ENCODE measurements at places on chromosomes 16 and 17. TPM values are rescaled to one million over a fixed set of nuclear protein-coding genes. Genes with fewer than 3 reads are reported as not detected.
A peak's percentile ranks its signal among the peaks of the same experiment; 100 is the strongest.

Gene CNP
- 30.6 TPM for total RNA-seq

DNA sequence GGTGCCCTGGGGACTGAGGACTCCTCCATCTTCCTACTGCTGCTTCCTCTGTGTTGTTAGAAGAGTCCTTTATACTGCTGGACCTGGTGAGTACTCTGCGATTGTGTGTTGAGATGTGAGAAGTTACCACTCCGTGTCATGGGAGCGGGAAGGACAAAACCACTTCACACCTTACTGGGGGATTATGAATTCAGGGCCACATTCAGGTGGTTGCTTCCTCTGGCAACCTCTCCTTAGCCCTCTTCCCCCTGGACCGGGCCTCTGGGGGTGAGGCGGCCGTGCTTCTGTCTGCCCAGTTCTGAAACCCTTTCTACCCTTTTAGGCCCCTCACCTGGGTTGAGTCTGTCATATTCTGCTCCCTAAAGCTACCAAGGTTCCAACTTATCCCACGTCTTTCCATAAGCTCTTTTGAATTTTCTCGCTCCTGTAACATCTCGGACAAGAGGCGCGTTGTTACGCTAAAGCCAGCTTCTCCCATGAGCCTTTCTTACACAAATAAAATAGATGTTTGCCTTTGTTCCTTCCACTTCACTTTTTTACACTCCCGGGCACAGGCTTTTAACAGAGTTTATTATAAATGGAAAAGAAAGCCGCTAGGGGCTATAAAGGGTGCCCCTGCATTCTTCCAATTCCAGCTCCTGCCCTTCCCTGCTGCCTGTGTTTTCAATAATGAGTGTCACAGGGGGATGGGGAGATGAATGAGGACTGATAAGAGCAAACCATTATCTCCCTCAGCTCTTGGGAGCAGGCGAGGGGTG, 20.7 kb upstream of the CDH13 start:
- no peak for DNase-seq

Gene CD300LB
- not detected for total RNA-seq

- no peak for DNase-seq
These were observed 11.2 kb downstream of the CORO6 start for GRCh38 chr17:29611351-29612093.

- DNase-seq, result no peak
These were observed 32.4 kb upstream of the JPH3 start for GRCh38 chr16:87569601-87570571.

Gene UMOD
- not detected for total RNA-seq

GRCh38 chr16:55832773-55833691, at the start of gene CES1:
Gene CES1, minus strand, starts transcription at chr16:55833096. Its CDS starts 41 bp downstream, at chr16:55833055.
- no peak for DNase-seq

DNA sequence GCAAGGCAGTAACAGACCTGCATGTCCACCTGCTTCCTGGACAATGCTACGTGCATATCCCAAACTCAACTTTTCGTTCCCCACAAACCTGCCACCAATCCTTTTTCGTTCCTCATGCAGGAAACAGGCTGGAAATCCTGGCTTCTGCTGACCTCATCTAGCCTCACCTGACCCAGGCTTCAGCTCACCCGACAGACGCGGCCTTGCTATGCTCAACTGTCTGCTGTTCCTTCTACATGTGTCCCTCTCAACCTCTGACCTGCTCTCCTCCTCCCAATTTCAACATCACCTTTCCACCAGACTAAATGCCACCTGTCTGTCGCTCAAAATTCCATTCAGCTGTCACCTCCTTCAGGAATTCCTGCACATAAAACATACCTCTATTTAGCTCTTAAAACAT, 44.5 kb downstream of the XPO6 start:
- DNase-seq, result no peak

Gene IGSF6
- 0.69 TPM for total RNA-seq

Gene CA5A
- not detected for total RNA-seq

GRCh38 chr17:35170968-35171771, 23.0 kb downstream of the SLC35G3 start:
- DNase-seq, result peak; percentile 66

Gene TMEM204
- 196 TPM for total RNA-seq

DNA sequence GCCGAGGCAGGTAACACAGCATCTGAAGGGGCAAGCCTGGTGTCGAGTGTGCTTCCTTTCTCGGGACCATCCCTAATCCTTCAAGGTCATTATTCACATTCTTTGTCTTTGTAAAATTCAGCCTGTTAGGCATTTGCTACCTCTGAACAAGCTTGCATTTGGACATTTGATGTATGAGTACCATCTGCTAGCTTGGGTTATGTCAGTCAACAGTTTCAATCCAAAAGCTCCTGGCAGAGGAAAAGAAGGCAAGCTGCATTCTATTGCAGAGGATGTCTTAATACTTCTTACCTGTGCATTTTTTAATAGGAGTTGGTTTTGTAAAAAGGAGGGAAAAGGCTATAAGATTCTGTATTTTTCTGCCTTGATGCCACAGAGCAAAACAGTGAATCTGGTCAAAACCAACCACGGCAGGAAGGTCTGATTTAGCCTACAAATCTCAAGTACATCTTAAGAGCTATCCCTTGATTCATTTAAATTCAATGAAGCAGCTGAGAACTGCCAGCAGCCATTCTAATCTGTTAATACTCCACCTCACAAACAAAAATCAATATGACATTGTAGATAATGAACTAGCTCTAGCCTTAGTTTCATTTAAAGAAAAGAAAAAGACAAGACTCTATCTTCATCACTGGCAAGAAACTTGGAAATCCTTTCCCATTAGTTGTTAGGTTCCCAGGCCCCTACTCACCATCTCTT, 39.0 kb downstream of the TEX2 start:
- no peak for DNase-seq

Gene MMP15
- 0.36 TPM for total RNA-seq

- DNase-seq, result no peak
These were observed 137.5 kb downstream of the NTN1 start for GRCh38 chr17:9158544-9159452.

- DNase-seq, result no peak
These were observed 14.2 kb upstream of the IL21R start for GRCh38 chr16:27387724-27388123.

- no peak for DNase-seq
These were observed 112.1 kb downstream of the UTP18 start for GRCh38 chr17:51372345-51373004.

DNA sequence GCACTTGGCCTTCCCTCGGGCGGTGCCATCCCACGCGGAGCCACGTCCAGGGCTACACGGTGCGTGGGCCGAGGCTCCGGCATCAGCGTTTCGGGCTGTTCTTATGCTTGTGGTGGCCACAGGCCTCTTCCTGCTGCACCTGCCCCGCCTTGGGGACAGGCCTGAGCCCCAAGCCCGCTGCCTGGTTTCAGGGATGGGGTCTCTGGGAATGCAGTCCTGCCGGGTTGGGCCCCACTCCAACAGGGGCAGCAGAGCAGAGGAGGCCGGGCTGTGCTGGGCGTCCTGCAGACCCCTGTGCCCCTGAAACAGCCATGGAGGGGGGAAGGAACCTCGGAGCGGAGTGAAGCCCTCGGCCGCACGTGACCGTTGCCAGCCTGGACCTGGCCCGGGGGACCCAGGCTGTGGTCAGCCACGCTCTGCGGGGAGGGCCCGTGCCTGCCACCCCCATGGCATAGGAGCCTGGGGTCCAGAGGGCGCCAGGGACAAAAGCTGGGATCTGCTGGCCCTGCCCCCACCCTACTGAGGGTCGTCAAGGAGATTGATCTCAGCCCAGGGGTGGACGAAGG, 453 bp upstream of the WFIKKN1 start:
- no peak for DNase-seq

DNA sequence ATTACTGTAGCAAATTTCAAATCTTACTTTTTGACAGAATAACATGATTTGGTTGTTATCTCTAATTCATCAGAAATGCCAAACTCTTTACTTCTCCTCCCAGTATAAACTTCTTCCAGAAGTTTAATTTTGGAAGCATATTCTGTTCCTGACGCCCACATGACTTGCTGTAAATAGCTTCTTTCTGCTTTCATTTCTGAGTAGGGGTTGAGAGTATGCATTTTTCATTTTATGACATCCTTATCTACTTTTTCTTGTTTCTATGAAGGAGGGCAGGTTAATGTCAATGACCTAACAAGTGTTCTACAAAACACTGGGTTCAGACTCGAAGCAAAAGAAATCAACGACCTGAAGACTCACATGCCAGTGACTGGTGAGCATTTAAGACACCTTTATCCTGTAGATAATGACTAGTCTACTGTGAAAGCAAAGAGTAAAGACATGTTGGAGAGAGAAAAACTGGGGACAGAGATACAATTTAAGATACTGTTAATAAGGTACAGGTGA, 36.5 kb upstream of the EFCAB3 start:
- no peak for DNase-seq

- DNase-seq, result no peak
These were observed 94.6 kb upstream of the SMIM36 start for GRCh38 chr17:55605705-55606487.

DNA sequence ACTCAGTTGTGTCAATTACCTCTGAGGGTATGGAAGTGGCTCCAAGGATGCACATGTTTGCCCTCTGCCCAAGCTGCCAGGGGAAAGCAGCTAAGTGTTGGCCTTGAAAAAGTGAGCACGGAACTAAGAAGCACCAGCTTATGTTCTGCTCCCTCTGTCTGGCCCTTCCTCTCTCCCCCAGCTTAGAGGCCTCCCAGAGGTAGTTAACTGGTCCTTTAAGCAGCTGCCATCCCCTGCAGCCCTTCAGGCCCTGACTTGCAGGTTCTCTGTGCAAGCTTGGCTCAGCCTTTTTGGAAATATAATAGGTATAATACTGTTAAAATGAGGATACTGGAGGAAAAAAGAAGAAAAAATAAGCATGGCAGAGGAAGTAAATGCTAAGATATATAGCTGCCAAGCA, 7.0 kb upstream of the UBE2Z start:
- DNase-seq, result no peak

DNA sequence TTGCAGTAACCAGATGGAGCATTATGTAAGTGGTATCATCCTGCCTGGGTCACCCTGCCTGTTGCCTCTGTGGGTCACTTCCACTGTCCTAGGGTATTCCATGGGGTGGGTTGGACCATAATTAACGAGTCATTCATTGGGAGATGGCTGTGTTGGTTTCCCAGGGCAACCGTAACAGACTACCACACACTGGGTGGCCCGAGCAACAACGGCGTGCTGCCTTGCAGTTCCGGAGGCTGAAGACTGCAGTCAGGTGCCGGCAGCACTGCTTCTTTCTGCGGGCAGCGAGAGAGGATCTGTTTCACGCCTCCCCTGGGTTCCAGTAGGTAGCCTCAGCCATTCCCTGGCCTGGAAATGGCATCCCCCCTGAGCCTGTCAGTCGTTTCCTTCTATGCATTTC, 28.9 kb upstream of the CMIP start:
- DNase-seq, result no peak

GRCh38 chr16:53041320-53042051, 11.2 kb downstream of the CHD9NB start:
- no peak for DNase-seq

GRCh38 chr17:28404007-28404406, 2.0 kb downstream of the SLC46A1 start:
- DNase-seq, result no peak

GRCh38 chr17:41686281-41686680, 2.4 kb upstream of the EIF1 start:
- no peak for DNase-seq
